Stimulated activated CD8-positive, alpha-beta memory T cell treated with anti-CD3 and anti-CD28 coated beads, Interleukin-4, amount 100 ng/mL, for 4 hours (primary cell): ENCODE measurements at places on chromosomes 12 and 14.
A peak's percentile ranks its signal among the peaks of the same experiment; 100 is the strongest.

- DNase-seq: no peak
Observed at GRCh38 chr12:151579-151978, 62.4 kb downstream of the SLC6A12 start.

GRCh38 chr14:50774542-50775267 is 56.3 kb downstream of the NIN start:
- no peak for DNase-seq

GRCh38 chr12:442235-442884 is 17.4 kb upstream of the B4GALNT3 start:
- DNase-seq: no peak

DNA sequence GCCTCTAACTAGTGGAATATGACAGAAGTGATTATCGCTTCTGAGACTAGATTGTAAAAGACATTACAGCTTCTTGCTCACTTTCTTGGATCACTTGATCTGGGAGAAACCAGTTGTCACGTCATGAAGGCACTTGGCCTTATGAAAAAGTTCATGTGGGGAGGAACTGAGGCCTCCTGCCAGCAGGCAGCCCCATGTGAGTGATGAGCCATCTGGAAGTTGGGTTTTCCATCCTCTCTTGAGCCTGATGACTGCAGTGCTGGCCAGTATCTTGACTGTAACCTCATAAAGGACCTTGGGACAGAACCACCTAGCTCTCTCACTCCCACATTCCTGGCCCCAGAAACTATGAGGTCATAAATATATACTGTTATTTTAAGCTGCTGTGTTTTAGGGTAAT is 28.0 kb downstream of the TTLL5 start:
- DNase-seq: no peak

- DNase-seq: no peak
Observed at GRCh38 chr12:86698641-86698980, 442.4 kb upstream of the MGAT4C start.

DNA sequence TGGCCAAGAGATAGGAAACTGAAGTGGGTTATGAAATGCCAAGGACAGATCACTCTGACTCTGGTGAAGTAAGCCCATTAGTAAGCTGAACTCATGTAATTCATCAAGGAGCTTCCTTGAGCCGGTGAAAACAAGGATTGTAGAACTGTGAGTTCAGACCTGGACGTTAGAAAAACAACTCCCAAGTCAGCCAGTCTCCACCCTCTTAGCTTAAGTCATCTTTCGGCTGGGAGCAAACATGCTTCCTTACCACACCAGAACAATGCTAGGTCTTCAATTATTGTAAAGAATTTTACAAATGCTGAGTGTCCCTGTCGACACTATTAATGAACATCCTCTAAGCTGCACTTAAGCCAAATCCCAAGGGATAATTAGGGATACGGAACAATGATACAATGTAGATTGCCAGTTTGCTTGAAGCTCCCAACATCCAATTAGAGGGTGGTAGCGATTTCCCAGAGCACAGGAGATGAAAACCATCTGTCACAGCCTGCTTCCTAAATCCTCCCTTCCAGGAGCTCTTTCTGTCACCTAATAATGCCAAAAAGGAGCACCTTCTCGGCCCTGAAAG is 45.7 kb upstream of the VASH1 start:
- no peak for DNase-seq

GRCh38 chr12:31278424-31278823 is 47.5 kb downstream of the SINHCAF start:
- no peak for DNase-seq

DNA sequence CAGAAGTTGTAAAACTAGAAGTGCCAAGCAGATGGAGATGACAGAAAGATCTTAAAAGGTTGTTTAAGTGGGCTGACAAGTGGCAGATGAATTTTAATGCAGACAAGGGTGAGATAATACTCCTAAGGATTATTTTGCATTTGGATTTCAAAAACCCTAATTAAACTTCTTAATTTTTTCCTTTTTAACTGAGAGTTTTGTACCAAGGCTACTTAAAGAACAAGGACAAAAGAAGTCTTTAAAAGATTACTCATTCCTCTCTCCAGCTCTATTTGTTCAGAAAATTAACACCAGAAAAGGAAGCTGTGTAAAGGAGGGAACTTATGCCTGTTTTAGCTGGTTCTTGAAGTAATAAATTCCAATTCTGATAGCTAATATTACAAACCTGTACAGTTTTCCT is 275.4 kb downstream of the ETNK1 start:
- DNase-seq: no peak

DNA sequence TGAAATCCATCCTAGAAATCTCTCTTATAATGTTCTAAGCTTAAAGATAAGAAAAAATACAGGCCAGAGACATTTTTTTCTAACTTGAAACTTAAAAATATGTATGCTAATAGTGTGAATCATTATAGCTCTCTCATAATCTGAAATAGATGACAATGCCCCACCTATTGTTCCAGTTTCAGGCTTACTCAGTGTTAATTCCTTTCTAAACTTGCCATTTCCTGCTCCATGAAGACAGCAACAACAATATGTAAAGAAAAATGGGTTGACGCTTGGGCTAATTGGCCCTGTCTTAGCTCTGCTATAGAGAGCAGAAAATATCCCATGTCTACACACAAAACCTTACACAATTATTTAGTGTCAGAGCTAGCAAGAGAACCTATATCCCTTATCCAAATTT is 37.1 kb downstream of the LMO3 start:
- no peak for DNase-seq

DNA sequence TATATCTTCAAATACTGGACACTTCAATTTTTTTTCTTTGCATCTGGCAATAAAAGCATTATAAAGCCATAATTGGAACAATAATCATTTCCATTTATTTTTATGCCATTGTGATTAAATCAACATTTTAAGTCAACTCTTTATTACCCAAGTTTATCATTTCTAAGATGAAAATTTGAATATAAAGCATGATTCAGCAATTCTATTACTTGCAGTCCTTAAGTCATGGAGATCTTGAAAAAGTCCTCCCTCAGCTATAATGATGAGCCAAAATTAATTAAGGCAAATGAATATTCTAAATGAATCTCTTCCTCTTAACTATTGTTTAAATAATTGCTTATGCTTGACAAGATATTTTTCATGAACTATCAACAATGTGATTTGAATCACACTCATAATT is 65.7 kb downstream of the LIN7A start:
- no peak for DNase-seq

GRCh38 chr12:2769866-2770533 is 24.8 kb upstream of the FKBP4 start:
- DNase-seq: no peak

DNA sequence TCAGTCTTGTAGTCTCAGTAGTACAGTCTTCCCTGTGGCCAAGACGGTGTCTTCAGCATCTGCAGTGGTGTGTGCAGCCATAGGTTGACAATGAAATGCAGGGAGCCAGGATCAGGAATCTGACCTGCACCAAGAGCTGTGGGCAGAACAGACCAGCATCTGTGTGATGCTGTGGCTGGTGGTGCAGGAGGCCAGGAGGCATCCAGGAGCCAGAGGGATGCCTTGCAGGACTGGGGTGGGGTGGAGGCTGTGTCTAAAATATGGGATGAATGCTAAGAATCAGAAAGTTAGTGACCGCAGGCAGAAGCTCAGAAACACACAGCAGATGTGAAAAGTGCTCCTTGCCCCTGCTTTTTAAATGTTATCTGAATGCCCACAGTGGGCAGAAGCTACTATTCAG is 209.7 kb downstream of the CACNA1C start:
- DNase-seq: no peak

DNA sequence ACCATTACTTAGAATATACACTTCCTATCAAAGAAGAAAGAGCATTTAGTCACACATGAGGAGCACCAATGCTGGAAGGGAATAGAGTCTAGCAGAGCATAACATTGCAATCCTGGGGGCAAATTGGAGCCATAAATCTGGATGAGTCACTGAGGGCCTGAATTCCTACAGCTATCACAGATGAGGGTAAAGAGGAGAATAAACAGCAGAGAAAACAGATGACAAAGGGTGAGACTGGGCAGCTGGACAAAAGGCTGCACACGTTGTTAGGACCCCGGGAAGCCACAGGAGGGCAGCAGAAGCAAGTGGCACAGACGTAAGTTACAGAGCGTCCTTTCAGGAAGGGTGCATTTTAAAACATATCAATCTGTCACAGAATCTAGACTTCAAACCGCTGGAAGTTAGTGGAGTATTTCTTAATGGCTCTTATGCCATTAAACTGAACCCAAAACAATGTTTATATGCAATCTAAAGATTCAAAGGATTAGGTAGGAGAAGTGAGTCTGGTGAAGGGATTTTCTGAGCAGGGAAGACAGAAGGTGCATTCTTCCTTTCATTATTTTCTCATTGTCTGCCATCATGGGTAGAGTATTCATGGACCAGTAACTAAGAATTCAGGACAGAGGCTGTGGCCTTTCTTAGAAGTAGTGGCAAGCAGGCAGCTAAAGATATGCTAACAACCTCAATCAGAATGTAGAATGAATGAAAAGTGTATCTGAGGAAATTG is 159.8 kb upstream of the DAAM1 start:
- no peak for DNase-seq

DNA sequence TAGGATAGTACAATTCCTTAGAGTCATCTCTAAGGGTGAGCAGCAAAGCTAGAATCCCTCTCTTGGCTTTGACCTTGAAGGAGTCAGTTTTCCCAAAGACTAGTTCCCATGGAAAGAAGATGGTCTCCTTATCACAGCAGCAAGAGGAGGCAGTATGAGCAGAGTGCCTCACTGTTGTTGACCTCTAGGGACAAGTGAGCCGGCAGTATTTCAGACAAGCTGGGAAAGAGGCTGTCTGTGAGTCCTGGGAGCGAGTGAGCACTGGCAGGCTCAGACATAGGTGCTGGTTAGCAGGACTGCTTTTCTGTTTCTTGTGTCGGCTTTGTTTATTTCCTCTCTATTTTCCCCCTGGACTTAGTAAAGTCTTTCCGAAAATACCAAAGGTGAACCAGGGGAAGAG is 60.7 kb downstream of the NTF3 start:
- no peak for DNase-seq

GRCh38 chr12:68932961-68933893 is at the start of gene CPM:
CPM (minus strand) TSS chr12:68933171; CDS start chr12:68932837, 334 bp downstream.
- peak; percentile 20 for DNase-seq

- DNase-seq: no peak
Observed at GRCh38 chr12:117041798-117042170, 57.4 kb downstream of the TESC start.

DNA sequence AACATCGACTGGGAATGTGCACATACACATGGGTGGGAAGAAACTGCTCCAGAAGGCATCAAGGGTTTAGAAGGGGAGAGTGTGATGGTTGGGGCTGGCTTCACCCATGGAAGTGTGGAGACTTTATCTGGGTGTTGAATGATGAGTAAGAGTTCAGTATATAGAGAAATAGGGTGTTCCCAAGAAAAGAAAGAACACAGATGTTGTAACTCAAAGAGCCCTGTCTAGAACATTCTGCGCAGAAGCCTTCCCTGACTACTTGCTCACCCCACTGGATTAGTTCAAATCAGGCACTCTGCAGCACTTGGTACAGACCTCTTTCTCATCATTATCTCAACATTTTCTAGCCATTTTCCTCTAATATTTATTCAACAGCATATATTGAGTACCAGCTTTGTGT is 491.7 kb downstream of the SNAPC1 start:
- DNase-seq: no peak

DNA sequence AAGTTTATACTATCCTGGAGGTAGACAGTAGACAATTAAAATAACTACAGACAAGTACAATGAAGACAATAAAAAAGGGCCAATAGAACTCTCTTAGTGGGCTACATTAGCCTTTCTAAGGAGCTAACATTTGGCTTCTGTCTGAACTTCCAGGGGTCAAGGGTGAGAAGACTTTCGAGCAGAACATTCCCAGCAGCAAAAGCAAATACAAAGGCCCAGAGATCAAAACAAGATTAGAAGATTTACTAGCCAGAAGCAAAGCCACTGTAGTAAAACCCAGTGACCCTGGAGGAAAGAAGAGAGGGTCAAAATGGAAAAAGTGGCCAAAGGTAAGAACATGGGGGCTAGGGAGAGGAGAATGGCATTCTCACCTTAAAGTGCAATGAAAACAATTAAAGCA is 63.2 kb downstream of the ATP2B1 start:
- DNase-seq: no peak

- DNase-seq: no peak
Observed at GRCh38 chr14:23348297-23348655, 4.4 kb downstream of the SLC22A17 start.

DNA sequence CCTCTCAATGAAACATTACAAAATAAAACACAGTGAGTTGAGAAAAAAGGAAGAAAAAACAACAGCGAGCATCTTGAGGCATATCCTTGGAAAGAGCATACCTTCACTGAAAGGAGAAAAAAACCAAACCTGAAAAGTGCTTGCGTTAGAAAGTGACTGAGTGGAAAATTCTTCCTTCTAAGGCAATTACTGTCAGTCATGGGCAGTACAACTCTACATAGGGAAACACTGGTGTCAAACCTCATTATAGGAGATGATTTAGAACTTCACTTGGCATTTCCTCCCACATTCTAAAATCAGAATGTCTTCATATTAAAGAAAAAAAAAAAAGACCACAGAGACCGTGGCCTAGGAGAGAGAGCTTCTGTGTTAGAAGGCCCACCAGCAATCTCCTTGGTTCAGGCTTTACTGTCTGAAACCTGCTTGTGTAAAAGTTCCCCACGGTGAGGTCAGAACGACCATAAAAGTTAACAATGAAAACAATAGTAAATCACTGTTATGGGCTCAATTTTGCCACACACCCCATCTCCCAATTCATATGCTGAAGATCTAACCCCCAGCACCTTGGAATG is 91.1 kb upstream of the CRY1 start:
- no peak for DNase-seq

GRCh38 chr12:2794191-2794735 is 507 bp upstream of the FKBP4 start:
- DNase-seq: no peak

- DNase-seq: no peak
Observed at GRCh38 chr14:51884086-51884927, 23.9 kb downstream of the GNG2 start.

DNA sequence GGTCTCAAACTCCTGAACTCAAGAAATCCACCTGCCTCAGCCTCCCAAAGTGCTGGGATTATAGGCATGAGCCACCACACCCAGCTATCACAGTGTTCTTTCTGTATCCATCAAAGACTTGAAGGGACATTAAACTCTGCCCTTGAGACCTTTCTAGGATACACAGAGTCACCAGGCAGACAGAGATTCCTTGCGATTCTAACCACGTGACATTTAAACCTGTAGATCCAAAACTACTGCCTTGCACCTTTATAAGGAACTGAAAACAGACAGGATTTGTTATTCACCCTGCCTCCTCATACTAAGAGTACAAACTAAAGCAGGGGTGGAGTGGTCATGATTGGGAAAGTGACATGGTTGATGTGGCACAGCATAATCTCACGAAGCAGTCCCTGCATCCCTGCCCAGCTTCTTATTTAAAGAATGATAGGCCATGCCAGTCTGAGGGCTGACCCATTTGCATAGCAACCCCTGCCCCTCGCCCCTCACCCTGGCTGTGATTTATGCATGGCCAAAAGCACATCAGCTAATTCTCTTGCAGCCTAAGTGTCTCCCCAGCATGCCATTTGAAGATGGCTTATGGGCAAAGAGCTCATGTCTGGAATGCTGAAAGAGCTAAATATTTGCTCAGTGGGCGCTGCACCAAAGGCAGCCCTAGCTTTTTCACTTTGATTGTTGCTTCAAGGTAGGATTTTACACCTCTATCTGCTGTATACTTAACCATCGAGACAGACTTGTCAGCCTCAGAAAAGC is 43.2 kb upstream of the MYBPC1 start:
- no peak for DNase-seq
